ENCODE measurements at places on chromosomes 5 and 9.

DNA sequence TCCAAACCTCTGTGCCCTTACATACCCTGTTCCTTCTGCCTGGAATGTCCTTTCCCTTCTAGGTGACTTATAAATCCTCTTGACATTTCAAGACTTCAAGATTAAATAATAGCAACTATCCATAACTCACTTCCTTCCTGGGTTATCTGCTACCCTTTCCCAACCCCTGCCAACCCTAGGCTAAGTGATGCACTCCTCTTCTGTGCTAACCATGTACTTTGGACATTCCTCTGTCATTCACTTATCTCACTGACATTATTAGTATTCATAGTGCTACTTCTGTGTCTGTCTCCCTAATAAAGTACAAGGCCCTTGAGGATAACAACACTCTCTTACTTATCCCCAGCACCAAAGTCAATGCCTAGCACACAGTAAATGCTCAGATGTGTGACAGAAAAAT, 307.1 kb downstream of the ENC1 start:
- no peak for DNase-seq

DNA sequence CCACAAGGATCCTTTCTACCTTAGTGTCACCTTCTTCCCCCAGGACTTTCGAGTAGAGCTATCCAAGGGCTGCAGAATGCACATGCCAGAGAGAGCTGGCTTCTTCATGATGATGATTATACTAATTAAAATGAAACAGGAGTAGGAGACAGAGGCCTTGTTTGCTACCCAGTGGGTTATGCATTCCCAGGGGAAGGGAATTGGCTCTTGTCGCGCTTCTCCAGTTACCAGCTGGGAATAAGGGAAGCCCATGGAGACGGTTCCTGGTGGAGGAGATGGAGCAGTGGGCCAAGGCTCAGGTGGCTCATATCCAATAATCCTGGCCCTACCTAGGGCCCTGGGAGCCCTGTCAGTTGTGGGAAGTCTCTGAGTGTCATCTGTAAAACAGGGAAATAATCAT, 65.1 kb downstream of the WWC1 start:
- DNase-seq = no peak

DNA sequence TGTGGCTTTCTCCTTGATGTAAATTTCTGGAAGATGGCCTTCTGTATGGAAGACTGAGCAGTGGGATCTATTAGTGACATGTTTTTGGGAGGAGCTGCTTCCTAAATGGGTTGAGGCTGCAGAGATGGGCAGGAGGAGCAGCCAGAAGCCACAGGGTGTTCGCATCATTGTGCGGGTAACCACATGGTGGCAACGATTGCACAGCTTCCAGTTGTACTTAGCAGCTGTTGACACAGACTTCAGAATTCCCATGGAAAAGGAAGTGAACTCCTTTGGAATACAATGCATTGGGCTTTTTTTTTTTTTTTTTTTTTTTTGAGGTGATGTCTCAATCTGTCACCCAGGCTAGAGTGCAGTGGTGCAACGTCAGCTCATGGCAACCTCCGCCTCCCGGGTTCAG, 297.3 kb downstream of the NR3C1 start:
- peak; percentile 50 for DNase-seq

DNA sequence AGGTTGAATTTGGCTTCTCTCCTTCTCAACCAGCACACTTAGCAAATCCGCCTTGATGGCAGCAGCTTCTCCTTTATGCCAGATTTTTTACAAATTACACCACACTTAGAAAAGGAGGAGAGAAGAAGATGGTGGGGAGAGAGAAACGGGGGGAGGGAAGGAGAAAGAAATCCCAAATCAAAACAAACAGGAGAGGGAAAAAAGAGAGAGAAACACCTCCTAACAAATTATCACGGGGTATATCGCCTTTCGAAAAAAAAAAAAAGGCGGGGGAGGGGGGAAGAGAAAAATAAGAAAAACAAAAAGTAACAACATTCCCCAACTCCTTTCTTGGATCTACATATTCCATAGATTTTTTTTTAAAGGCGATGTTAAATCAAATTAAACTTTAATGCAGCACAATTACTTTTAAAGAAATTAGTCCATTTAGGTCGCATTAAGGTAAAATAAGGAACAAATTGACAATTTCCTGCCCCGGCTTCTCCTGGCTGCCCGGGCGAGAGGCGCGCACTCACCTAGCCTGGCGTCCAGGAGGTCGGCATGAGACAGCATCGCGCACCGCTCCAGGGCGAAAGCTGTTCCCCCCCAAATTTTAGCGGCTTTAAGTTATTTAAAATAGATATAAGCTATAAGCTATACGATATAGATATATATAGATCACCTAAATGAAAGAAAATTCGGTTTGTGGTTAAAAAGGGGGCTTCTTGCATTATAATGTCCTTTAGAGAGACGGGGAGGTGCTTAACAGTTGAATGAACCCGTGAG, at the start of gene OTP:
Gene OTP (minus strand): TSS at position 716 of the 765 bp plus-strand sequence. CDS start 164 bp downstream, at position 552.
- no peak for DNase-seq

GRCh38 chr9:121498487-121499176, 1.0 kb downstream of the GGTA1 start:
- peak; percentile 28 for DNase-seq

GRCh38 chr5:30839956-30840355, 353.5 kb upstream of the CDH6 start:
- no peak for DNase-seq

- DNase-seq = no peak
These were observed 76.2 kb downstream of the INSYN2B start for GRCh38 chr5:169904059-169904458.

DNA sequence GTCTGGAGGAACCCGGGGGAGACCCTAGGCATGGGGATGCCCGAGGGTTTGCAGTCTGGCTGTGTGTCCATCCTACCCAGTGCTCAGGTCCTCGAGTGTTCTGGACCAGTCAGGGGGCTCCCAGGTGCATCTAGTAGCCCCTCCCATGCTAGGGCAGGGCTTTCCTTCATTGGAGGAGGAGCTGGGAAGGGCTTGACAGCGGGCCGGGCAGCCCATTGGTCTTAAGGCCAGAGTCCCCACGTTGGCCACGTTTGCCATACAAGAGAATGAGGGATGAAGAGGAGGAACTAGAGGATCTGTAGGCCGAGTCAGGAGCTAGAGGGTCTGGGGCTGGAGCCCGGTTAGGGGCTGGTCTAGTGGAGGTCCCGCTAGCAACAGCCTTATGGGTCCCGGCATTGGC, 37.3 kb upstream of the CTSV start:
- DNase-seq = no peak

DNA sequence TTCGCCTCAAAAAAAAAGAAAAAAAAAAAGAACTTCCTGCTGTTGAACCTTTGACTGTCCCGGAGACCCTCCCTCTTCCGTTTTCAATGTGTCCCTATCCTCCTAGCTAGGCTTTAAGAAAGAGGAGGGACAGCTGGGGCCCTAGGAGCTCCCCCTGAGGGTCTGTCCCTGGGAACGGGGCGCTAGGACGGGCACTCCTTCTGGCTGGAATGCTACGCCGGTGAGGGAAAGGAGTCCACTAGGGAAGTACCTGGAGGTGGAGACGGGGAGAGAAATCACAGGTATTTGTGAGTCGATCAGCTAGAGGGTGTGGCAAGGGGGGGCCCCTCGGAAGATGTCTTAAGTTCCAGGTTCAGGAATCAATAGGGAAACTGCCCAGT, 4.6 kb downstream of the SIT1 start:
- DNase-seq = peak; percentile 71

DNA sequence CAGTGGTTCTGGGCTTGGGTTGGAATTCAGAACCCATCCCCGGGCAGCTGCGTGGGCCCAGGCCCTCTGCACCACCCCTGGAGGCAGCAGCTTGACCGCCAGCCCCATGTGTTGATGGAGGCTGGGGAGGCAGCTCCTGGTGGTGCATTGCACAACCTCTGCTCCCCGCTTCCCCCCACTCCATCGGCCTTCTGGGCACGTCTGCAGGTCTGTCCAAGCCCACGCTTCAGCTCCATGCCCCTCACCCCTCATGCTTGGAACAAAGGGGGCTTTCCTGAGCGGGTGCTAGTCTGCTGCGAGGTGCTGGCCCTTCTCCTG, 1.4 kb downstream of the NCS1 start:
- no peak for DNase-seq

GRCh38 chr5:150619359-150620230, 20.9 kb upstream of the SYNPO start:
- DNase-seq = no peak

DNA sequence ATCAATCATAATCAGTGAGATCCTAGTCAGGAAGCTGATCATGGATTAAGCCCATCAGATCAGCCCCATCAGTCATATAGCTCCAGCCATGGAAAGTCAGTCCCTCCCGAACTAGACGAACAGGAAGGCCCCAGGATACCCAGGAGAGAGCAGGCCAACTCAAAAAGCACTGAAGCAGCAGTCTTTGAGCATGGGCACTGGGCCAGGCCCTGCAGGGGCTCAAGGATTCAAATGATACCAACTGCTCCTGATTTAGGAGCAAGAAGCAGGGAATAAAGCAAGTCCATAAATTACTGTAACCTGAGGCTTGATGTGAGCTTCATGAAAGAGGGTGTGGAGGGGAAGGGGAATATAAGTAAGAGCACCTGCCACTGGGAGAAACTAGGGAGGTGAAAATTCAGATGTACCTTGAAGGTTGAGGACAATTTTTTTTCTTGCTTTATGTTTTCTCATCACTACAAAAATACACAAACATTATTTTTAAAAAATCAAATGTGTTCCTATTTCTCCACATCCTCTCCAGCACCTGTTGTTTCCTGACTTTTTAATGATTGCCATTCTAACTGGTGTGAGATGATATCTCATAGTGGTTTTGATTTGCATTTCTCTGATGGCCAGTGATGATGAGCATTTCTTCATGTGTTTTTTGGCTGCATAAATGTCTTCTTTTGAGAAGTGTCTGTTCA, 115.2 kb downstream of the SIL1 start:
- DNase-seq = no peak

- no peak for DNase-seq
These were observed 124.0 kb downstream of the RGS3 start for GRCh38 chr9:113587471-113588031.

- DNase-seq = peak; percentile 68
These were observed 65.1 kb downstream of the PLPPR1 start for GRCh38 chr9:101093620-101094019.

GRCh38 chr5:176144508-176144907, 93.7 kb upstream of the SIMC1 start:
- no peak for DNase-seq

DNA sequence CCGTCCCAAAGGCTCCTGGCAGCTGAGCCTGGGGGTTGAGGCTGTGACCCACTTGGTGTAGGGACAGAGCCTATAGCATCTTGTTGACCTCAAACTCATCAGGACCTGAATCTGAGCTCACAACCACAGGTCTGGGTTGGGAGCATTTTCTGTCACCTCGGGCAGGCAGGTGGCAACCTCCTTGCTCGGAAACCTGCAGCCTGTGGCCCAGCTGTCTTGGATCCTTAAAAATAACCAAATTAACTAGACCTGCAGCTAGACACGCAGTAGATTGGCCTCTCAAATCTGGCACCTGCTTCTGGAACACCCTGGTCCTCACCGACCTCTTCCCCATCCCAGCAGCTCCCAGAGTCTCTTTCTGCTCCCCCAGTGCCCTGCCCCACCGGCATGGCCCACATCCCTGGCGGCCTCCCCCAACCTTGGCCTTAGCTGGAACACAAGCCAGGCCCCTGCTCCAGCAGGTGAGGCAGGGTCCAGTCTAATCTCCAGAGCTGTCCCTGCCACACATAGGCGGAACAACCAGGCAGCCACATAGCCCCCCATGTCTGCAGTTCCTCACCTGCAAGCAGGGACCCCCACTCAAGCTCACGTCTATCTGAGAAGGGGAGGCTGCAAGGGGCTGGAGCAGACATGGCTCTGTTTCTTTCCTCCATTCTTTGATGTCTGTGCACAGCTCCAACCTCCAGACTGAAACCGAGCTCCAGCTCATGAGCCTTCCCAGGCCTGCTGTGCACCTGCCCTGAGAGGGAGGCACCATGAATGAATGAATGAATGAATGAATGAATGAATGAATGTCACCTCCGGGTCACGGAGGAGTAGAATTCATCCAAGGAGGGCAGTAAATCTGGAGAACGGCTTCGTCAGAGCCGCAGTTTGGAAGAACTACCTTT, 28.3 kb downstream of the PAEP start:
- DNase-seq = no peak

GRCh38 chr5:130092991-130093390, 188.7 kb downstream of the CHSY3 start:
- no peak for DNase-seq

DNA sequence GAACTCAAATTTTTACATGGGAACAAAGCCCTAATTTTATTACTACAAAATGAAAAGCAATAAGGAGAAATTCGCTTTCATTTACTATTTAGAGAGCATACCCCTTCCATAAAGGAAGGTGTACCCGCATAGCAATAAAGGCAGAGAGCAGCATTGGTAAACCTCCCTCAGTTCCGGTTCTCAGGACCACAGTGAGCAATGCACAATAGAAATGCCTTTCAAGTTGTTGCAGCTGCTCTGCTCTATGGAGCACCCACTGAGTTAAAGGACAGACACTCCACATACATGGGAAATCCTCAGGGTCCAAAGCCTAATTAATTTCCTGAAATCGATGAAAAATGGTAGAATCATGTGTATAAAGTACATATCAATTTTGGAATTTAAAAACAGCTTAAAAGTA, 89.9 kb upstream of the MPDZ start:
- no peak for DNase-seq

DNA sequence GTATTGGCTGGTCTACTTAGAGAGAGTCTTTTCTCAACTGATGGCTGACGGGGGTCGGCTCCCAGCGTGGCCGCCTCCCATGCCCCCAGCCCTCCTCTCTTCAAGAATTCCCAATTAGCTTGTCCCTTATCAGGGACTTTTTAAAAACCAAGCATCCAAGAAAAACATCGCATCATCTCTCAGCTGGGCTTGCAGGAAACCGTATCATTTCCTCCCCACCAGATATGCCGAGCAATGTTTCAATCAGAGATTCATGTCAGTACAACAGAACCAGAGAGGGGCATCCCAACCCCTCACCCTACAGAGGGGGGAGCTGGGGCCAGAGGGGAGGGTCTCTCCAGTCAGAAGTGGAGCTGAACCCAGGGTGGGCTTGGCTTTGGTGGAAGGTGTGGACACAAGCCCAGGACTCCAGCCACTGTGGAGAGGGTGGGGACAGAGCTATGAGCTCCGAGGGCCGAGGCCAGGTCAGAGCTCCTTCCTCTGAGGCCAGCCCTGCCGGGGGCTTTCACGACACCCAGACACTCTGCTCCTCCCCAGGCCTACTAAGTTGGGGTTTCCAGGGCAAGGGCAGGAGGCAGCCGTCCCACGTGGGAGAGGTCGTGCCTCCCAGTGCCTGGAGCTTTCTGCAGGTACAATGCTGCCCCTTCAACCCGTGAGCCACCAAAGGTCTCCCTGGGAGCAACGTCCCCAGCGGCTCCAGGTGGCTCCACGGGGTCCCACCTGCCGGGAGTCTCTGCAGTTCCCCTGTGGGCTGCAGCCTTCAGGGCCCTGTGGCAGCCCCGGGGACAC, 39.0 kb upstream of the TMEM250 start:
- DNase-seq = no peak

GRCh38 chr9:6218099-6218502, 2.5 kb downstream of the IL33 start:
- DNase-seq = peak; percentile 87

- DNase-seq = no peak
These were observed 716.5 kb upstream of the C9orf72 start for GRCh38 chr9:28289746-28290145.

GRCh38 chr5:1830571-1831228, 29.5 kb downstream of the NDUFS6 start:
- DNase-seq = no peak

Measured in bronchial epithelial cell (primary cell).